Activated CD4-positive, alpha-beta T cell treated with anti-CD3 and anti-CD28 coated beads for 24 hours (primary cell): ENCODE measurements at places on chromosomes 13 and 19.

GRCh38 chr19:31553112-31553845 is 204.0 kb upstream of the TSHZ3 start:
- DNase-seq: no peak

- no peak for DNase-seq
Measured at GRCh38 chr13:59510386-59510785, 653.3 kb downstream of the DIAPH3 start.

DNA sequence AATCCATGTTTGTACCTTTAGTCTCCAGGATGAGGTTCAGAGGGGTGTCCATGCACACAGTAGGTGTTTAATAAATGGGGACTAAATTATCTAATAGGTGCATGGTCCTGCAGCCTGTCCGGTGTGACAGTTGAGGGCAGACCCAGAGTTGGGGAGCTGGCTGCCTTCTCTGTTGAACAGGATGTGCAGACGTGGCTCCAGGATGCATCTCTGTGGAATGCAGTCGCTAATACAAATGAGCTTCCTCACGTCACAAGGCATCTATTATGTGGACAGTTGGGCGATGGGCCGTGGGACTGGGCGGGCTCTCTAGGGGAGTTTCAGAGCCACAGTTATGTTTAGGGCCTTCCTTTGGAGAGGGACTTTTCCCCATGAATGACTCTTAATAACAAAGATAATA is 71.0 kb downstream of the SIPA1L3 start:
- no peak for DNase-seq

DNA sequence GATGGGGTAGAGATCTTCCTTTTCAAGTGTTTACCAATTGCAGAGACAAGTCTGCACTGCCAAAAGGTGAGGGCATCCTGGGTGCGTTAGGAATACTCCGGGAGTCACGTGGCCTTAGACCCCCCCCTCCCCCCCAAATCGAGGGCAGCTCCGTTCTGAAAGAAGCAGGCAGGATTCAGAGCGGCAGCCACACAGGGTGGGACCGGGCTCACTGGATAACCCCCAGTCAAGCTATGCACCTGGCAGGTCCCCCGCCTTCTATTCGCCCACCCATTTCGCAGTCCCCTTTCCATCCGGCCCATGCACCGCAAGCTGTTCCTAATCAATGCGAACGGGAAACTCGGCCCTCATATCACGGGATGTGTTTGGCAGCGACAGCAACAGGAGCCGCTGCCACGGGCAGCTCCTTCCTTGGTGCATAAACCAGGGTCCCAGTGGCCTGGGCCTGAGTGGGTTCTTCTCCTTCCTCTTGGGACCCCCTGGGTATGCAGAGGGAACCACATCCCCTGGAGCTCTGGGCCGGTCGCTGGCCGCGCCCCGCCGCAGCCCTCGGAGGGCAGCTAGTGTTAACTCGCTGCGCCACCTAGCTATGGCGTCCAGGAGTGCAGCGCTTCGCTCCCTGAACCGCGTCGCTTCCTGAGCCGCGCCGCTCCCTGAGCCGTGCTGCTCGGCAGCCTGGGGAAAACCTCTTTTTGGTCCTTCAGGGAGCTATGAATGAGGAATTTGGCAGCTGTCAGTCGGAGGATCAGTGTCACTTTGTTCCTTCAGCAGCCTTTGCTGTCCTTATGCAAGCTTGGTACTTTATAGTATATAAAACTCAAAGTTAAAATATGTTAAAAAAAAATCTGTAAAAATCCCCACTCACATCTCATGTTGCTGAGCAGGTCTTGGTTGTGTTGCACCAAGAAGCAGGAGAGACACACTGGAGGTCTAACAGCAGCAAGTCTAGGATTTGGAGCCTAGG is 41.4 kb downstream of the LYL1 start:
- peak; percentile 61 for DNase-seq

DNA sequence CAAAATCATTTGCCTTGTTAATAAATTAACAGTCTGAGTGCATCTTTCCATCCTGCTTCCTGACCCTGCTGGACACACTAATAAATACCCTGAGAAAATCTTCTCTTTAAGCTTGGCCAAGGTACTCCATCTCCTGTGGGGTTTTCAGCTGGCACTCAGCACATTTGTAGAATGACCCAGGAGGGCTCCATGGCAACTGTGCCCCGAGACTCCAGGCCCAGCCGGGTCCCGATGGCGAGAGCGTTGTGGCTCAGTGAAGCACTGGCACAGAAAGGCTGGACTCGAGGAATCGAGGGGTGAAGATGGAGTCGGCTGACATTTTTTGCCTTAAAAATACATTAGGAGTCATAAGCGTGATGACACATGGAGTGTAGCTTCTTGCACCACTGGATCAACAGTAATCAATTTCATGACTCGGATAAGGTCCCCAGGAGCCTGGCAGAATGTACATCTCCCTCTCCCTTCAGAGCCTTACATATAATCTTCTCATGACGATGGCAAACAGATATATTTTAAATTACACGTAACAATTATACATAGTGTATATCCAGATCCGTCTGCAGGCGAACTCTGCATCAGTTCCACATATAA is 85.4 kb downstream of the SLC7A1 start:
- DNase-seq: no peak

DNA sequence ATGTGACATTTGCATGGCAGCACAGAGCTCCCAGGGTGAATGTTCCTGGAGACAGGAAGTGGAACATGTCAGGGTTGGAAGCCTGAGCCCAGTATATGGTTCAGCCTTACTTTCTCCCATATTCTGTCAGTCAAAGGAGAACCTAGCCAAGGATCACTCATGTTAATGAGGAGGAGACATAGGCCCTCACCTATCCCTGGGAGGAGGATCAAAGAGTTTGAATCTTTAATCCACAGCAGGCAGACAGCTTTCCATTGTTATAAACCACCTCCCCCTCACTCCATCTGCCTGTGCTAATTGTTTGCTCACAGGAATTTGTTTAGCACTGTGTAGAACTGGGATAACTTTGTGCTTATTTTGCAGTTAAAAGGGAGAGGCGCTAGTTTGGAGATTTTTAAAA is 1069.1 kb downstream of the EFNB2 start:
- DNase-seq: no peak

DNA sequence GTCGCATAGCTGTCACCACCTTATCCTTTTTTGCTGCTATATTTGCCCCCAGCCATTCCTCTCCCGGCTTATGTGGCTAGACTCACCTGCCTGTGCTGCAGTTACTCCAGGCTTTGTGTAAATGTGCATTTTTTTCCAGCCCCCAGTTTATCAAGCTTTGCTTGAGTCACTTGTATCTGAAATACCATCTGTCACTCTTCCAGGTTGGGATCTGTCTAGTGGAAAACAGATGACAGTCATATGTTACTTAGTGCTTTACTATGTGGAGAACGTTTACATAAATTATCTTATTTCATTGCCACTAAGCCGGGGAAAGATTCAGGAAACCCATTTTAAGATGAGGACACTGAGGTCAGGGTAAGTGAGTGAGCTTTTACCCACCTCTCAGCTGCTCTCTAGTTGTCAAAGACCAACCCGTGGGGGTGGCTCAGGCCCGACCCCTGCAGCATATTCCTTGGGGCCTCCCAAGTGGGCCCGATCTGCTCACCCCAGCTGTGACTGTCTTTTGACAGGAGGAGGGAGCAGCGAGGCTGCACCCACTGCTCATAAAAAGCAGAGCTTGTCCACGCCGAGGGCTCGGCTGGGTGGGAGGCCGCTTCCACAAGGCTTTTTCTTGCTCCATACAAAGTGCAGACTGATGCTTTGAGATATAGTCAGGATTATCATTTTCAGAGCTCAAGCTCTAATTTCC is 7.2 kb downstream of the GJB2 start:
- no peak for DNase-seq

DNA sequence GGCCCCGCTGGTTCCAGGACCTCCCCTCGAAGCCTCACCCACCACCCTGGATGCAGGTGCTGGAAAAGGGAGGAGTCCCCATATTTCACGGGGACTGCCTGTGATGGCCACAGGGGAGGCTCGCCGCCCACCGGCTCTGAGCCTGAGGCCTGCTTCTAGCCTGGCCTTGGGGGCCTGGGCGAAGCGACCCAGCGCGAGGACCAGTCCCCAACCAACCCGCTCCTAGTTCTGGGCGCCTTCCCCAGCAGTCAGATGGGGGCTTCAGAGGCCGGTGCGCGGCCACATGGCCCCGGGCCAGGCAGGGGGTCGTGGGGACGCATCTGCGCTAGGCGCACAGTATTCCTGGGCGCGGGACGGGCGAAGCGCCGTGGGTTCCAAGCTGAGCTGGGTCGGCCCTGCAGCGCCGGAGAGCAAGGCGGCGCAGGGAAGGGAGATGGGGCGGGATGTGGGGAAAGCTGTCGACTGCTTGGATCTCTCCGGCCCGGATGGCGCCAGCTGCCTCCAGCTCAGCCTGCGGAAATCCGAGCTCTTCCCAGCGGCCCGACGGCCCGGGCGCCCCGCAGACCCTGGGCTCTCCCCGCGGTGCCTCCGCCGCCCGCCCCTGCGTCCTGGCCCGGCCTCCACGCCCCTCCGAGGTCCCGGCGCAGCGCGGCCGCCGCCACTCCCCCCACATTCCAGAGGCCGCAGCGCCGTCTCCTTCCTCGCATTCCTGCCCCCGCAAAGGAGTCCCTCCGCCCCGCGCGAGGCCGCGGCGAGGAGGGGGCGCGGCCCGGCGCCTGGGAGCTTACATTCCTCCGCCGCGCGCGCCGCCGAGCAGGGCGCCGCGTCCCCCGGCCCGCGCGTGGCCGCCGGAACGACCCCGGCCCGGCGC is at the start of gene WTIP:
TSS of gene WTIP (plus strand) at position 788 of the 871 bp plus-strand sequence. CDS start 217 bp downstream, outside the sequence.
- DNase-seq: no peak

DNA sequence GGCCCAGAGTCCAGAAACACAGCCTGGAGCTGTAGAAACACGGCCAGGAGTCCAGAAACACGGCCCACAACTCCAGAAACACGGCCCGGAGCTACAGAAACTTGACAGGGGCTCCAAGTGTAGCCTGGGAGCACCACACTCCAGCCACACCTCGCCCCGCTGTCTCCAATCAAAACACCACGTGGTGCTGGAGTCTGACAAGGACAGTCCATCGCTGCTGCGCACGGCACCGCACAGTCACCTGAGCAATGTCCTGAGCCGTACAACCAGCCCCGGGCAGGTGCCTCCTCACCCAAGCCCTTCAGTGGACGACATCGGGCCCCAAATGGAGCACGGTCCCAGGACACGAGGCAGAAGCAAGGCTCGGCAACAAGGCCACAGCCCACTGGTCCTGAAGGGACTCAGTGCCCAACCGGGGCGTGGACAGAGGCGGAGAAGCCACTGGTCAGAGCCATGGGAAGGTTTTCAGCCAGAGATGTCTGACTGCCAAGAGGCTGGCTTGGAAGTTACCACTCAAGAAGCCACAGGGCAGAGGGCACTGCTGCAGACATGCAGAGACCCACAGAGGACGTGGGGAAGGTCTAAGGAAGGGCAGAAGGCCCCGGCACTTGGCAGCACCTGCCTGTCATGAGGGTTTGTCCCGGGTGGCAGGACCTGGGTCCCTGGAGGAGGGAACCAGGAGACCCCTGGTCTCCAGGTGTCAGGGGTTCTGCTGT is 19.7 kb upstream of the PLPP2 start:
- DNase-seq: no peak

DNA sequence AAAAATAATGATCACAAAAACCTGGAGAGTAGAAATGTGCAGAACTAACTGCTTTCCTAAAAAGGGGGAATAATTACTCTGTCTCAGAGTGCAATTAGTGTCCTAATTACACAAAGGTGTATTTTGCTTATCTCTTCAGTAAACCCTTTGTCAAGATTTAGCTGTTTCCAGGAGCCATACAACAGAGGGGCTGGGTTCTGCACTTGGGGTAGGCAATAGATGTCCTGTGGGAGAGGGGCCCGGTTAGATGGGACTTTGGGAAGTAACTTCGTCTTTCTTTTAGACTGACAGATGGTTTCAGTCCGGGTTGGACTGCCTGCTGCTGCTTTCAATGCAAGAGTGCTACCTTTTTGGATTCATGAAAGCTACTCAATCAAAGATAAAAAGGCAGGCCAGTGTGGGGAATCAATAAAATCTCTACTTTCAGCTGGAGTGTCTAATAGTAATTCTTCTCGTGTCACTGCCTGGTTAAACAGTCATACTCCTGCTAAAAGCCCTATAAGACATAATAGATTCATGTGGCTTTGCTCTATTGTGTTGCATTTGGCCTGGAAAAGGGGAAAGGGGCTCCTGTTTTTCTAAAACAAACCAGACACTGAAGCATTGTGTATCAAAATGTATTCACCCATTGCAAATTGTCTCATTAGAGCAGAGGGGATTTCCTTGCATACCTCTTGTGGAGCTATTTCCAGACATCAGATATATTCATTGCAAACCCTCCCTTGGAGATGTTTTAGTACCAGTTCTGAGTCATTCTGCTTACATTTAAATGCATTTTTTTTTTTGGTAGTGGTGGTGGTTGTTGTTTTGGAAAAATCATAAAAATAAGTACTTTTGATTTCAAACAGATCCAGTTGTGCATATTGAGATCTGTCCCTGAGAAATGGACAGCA is 83.3 kb upstream of the PCDH8 start:
- DNase-seq: no peak

GRCh38 chr13:112072534-112073244 is 5.7 kb downstream of the SOX1 start:
- no peak for DNase-seq

- no peak for DNase-seq
Measured at GRCh38 chr19:1407528-1408299, at the start of gene DAZAP1. Gene DAZAP1 (plus strand): TSS chr19:1407586. CDS start chr19:1407774, 188 bp downstream.

DNA sequence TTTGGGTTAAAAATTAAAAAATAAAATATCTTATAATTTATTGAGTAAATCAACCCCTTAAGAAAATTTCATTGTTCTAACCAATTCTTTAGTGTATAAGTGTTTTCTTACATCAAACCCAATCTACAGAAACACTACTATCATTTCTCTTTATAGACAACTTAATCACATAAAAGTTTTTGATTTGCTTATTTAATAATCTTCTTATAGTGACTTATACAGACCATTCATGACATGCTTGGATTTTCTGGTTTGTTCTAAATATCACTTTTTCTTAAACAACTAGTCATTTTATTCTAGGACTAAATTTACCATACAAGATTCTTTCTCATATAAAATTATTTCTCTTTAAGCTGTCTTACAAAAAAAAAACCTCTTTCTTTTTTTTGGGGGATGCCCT is 27.3 kb upstream of the ZSCAN5A start:
- DNase-seq: no peak

GRCh38 chr19:4575267-4576015 is 16.0 kb upstream of the SEMA6B start:
- no peak for DNase-seq

DNA sequence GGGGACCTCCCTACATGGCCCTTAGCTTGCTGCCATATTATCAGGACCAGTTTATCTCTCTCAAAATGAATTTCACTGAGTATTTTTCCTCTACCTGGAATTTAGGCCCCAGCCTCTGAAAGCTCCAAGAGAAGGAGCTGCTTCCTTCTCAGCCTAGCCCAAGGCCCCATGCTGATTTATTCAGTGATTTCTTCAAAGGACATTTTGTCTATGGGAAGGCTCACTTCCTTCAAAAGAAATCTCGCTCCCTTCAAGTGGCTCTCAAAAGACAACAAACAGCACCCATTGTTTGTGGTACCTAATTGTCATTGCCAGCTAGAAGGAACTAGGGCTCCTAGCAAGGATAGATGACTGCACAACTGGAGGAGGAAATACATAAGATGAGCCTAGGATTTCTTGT is 172.4 kb downstream of the SLC7A1 start:
- no peak for DNase-seq

GRCh38 chr19:46016426-46017094 is 6.3 kb downstream of the PGLYRP1 start:
- peak; percentile 78 for DNase-seq
